ENCODE measurements at places on chromosomes 1 and 21. TPM values are rescaled to one million over a fixed set of nuclear protein-coding genes. Genes with fewer than 3 reads are reported as not detected.

The CLCA2 gene
- polyA plus RNA-seq: 0.01 TPM

The ALG6 gene
- polyA plus RNA-seq: 6.9 TPM

The F13B gene
- not detected for polyA plus RNA-seq

The ERMAP gene
- 1.4 TPM for polyA plus RNA-seq

The SYNJ1 gene
- 14.8 TPM for polyA plus RNA-seq

The OR2M3 gene
- not detected for polyA plus RNA-seq

The ELF3 gene
- 0.21 TPM for polyA plus RNA-seq

The CATSPERE gene
- 0.15 TPM for polyA plus RNA-seq

The B3GALT2 gene
- 0.16 TPM for polyA plus RNA-seq

The SELENBP1 gene
- 12.7 TPM for polyA plus RNA-seq

The SELL gene
- 0.14 TPM for polyA plus RNA-seq

The ADCY10 gene
- 0.10 TPM for polyA plus RNA-seq

The VWA5B1 gene
- not detected for polyA plus RNA-seq

The CSMD2 gene
- polyA plus RNA-seq: 0.10 TPM

The RIMS3 gene
- 0.31 TPM for polyA plus RNA-seq

The HCRTR1 gene
- polyA plus RNA-seq: 0.12 TPM

The SMIM1 gene
- polyA plus RNA-seq: 1.4 TPM

The PLK3 gene
- polyA plus RNA-seq: 8.3 TPM

The FOXJ3 gene
- 22.0 TPM for polyA plus RNA-seq

The S100A7 gene
- polyA plus RNA-seq: not detected

The ERICH3 gene
- polyA plus RNA-seq: 0.12 TPM

The CDK18 gene
- 1.6 TPM for polyA plus RNA-seq

The SELENON gene
- 39.3 TPM for polyA plus RNA-seq

The CFAP298 gene
- 64.8 TPM for polyA plus RNA-seq

The CFAP74 gene
- not detected for polyA plus RNA-seq

The RYR2 gene
- polyA plus RNA-seq: 0.06 TPM

The PEX19 gene
- 30.2 TPM for polyA plus RNA-seq

The COPA gene
- polyA plus RNA-seq: 87.2 TPM

The C1orf141 gene
- polyA plus RNA-seq: not detected

The PGLYRP3 gene
- not detected for polyA plus RNA-seq

The DNAJC28 gene
- polyA plus RNA-seq: 2.9 TPM

The DNAJC6 gene
- polyA plus RNA-seq: 0.20 TPM

The PEX11B gene
- 22.8 TPM for polyA plus RNA-seq

The TRIM17 gene
- polyA plus RNA-seq: not detected
